Brain microvascular endothelial cell (primary cell): ENCODE measurements at places on chromosomes 3 and 15.

DNA sequence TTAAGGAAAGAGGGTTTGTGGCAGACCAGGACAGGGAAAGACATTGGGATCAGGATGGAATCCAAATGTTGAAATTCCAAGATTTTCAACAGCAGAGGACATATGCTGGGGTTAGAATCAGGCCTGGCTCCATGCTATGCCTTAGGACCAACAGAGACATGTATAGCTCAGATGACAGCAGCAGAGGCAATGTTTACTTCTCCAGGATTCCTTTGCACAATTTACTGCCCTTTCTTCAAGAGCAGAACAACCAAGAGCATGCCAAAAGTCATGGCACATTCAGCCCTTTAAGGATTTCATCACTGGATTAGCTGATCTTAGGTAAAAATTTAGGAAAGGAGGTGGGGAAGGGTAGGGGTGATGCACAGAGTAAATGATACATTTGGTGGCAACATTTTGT lies 69.6 kb upstream of the GSK3B start:
- no peak for DNase-seq

DNA sequence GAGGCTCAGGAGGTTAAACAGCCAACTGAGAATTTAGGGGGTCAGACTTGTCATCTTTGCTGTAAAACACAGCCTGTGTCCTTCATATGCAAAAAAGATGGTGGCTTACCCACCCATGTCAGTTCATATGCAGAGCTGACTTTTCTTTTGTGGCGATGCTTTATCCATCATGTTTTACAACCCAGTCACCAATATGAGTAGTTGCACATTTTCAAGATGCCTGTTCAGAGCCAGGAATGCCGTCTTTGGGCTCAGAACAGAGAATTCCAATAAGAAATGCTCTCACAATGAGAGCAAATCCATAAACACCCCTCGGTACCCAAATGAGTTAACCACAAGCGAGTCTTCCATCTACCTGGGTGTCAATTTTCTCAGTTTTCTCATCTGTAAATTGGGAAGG lies 83.6 kb downstream of the TIGIT start:
- no peak for DNase-seq

DNA sequence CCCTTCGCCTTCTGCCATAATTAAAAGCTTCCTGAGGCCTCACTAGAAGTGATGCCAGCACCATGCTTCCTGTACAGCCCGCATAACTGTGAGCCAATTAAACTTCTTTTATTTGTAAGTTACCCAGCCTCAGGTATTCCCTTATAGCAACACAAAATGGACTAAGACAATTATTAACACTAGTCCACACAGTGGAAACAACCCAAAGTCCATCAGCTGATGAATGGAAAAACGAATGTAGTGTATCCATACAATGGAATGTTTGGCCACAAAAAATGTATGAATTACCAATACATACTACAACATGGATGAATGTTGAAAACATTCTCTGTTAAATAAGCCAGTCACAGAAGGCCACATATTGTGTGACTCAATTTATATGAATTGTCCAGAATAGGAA lies 22.5 kb upstream of the CTXND1 start:
- no peak for DNase-seq

- DNase-seq: no peak
These were observed 96.1 kb upstream of the PLSCR5 start for GRCh38 chr3:146701246-146701645.

- DNase-seq: no peak
These were observed 69.3 kb downstream of the MESD start for GRCh38 chr15:80920271-80920699.

- DNase-seq: no peak
These were observed 11.6 kb downstream of the C15orf39 start for GRCh38 chr15:75213212-75213767.

DNA sequence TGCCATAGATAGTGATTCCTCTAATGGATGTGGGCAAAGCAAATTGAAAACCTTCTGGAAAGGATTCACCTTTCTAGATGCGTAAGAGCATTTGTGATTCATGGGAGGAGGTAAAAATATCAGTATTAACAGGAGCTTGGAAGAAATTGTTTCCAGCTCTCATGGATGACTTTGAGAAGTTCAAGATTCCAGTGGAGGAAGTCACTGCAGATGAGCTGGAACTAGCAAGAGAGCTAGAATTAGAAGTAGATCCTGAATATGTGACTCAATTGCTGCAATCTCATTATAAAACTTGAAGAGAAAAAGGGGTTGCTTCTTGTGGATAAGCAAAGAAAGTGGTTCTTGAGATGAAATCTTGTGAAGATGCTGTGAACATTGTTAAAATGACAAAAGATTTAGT lies 88.0 kb upstream of the ACKR4 start:
- no peak for DNase-seq

DNA sequence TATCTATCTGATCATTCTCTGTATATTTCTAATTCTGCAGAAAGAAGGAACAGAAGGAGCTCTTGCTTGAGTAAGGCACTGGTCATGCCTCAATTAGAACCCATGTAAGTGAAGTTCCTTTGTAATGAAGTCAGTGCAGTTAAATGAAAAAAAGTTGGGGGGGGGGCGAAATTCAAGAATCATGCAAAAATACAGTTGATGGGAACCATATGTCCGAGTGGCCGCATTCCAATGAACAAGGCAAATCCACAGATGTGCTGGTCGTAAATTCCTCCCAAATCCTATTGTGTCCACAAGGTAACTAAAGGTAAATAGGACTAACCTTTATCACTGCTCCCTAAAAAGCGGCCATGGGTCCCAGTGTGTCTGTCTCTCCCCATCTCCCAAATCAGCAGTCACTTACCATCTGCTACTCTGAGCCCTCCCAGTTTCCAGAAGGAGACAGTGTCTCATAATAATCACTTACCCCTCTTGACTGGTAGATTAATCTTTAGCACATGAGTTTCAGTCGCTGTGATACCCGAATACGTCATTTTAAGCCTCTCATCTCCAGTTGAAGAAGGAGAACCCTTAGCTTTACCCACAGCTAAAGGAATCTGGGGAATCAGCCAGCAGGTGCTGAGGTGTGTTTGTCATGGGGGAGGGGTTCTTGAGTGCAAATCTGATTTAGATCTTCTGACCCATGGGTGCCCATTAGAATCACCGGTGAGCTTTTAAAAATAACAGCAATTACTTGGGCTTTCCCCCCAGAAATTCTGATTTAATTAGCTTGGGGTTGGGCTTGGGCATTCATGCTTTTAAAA lies 56.3 kb upstream of the EPHB3 start:
- no peak for DNase-seq

- no peak for DNase-seq
These were observed 84.5 kb upstream of the STT3B start for GRCh38 chr3:31448035-31448881.

DNA sequence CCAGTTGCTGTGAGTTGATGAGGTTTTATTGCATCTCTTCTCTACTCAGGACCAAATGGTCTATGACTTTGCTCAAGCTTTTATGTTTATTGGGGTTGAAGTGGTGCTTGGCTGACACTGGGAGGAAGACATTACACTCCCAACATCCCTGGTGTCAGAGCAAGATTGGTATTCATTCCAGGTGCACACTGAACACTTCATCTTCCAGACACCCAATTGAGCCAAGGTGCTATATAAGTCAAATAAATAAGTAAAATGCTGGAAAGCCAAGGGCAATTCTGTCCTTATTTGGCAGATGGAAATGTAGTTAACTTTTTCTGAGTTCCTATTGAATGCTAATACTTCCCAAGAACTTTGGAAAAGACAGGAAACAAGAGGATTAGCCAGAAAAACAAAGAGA lies 53.2 kb upstream of the CDV3 start:
- DNase-seq: no peak

- DNase-seq: no peak
These were observed 38.6 kb downstream of the SGO1 start for GRCh38 chr3:20147361-20147760.

DNA sequence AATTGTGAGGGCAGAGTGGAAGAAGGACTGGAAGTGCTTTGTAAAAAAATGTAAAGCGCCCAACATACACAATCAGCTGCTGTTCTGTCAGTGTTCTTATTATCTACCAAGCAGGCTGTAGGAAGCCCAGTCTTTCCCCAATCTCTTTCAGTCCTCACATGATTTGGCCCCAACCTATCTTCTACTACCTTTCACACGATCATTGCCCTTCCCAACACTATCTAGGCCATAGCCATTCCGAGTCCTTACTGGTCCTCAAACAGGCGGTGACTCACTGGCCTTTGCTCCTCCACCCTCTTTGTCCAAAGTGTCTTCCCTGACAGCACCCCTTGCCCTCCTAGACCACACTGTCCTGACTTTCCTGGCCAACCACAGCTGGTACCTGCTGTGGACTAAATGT lies 861 bp upstream of the RFT1 start:
- no peak for DNase-seq

DNA sequence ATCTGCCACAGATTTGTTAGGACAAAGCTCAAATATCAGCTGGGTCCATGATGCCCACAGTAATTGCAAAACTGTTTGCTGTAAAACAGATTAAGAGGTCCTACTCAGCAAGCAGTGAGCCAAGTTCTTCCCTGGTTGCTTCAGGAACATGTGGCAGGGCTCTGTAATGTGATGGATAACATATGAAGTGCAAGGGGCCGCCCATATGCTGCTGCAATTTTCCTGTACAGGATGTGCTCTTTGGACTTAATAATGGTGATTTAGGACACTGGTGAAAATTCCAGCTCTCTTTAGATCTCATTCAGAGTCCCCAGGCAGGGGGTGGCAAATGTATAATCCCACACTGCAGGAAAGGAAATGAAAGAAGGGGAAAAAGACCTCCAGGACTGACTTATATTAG lies 289.4 kb downstream of the LSAMP start:
- DNase-seq: no peak

GRCh38 chr3:41682382-41682781 lies 279.5 kb downstream of the ULK4 start:
- DNase-seq: no peak

GRCh38 chr15:98842192-98842972 lies 165.2 kb downstream of the PGPEP1L start:
- DNase-seq: no peak

GRCh38 chr15:39554746-39555387 lies 26.0 kb upstream of the THBS1 start:
- DNase-seq: no peak
